Endodermal cell (in vitro differentiated cells): ENCODE measurements at places on chromosomes 2 and 18.

- no peak for DNase-seq
These were observed 88.0 kb upstream of the ZCCHC2 start for GRCh38 chr18:62434798-62435197.

DNA sequence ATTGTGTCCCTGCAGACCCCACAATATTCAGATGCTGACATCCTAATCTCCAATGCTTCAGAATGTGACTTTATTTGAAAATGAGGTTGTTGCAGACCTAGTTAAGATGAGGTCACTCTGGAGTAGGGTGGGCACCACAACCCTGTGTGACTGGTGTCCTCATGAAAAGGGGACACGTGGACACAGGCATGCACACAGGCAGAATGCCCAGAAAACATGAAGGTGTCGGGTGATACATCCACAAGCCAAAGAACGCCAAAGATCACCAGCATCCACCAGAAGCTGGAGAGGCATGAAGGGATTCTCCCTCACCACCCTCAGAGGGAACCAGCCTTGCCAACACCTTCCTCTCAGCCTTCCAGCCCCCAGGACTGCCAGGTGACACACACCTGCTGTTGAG is 69.3 kb downstream of the AFF3 start:
- DNase-seq: no peak

GRCh38 chr2:150346806-150347205 is 140.7 kb downstream of the RND3 start:
- no peak for DNase-seq

DNA sequence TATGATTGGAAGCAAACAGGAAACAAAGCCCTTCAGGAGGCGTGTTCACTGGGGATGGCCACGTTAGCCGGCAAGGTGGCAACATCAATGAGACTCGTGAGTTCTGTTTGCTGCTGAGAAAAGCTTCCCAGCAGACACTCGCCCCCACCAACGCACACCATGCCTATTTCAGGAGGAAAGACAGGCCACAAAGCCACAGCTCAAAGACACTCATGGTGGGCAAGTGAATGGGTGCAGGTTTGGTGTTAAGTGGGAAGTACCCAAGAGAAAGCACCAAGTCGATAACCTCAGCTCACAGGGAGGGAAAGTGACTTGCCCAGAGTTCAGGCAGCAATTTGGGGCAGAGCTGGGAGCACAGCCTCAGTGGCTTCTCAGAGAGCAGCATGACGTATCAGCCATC is 10.5 kb upstream of the MTERF4 start:
- no peak for DNase-seq

GRCh38 chr2:654896-655295 is 22.3 kb downstream of the TMEM18 start:
- DNase-seq: no peak

DNA sequence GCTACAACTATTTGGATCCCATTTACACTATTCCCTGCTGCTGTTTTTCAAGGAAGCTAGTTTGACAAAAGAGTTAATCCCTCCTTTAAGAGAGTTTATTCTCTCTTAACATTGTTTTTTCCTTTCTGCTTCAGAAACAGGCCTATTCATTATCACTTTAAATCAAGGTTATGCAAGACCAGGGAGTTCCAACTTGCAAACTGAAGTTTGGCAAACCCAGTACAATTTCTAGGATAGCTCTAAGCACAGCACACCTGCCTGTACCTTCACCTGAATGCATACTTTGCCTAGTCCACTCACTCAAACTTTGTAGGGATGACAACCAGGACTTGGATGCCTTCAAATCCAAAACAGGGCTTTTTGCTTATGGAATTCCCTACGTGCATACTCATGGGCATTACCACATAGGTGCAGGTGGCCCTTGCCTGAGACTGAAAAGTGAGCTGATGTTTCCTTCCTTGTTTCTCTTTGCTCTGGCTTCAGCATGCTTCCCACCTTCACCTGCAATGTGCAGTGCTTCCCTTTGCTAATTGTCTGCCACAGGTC is 193.8 kb upstream of the MMADHC start:
- no peak for DNase-seq
